ENCODE measurements at places on chromosomes 1 and 21. TPM values are rescaled to one million over a fixed set of nuclear protein-coding genes. Genes with fewer than 3 reads are reported as not detected.
A peak's percentile ranks its signal among the peaks of the same experiment; 100 is the strongest.

GRCh38 chr1:21365036-21365435, 74.8 kb upstream of the ECE1 start:
- DNase-seq: no peak
- no peak overlapping the region for H3K27ac ChIP-seq
- no peaks in the 10 kb centered on the region for H3K36me3 ChIP-seq
- H3K4me3 ChIP-seq: no peak overlapping the region

- H3K36me3 ChIP-seq: no peaks in the 10 kb centered on the region
- no peak overlapping the region for H3K4me3 ChIP-seq
- DNase-seq: no peak
- no peak overlapping the region for H3K27ac ChIP-seq
- no peaks in the 10 kb centered on the region for H3K4me1 ChIP-seq
- H3K27me3 ChIP-seq: no peaks in the 10 kb centered on the region
Measured at GRCh38 chr21:41659791-41660560, 106.9 kb downstream of the RIPK4 start.

DNA sequence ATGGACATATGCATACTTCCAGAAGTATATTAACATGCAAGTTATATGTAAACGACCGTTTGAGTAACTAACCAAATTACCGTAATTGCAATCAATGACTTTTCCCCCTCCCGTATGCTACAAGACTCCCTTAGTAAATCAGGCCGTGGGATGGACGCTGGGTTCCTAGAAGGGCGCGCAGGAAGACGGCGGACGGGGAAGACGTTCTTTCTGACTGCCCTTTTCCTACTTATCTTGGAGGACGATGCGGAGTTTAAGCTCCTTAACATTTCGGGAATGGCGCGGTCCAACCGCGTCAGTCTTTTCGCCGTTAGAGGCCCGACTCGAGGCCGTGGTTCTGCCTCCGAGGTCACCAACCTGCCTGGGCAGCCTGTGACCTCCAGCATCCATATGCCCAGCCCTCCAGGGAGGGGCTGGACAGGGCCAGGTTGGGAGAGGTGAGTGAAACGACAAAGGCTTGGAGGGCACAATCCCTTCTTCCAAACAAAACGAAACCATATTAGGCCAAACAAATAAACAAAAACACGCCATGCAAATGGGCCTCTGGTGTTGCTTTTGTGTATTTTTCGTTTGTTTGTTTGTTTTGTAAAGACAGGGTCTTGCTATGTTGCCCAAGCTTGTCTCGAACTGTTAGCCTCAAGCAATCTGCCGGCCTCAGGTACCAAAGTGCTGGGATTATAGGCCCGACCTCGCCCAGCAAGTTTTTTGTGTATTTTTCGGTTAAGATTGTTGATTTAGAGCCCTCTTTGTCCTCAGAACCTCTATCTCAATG, 873 bp upstream of the PI4KB start:
- peaks cover 15% of the 10 kb centered on the region for H3K36me3 ChIP-seq
- no peaks in the 10 kb centered on the region for H3K27me3 ChIP-seq
- H3K4me3 ChIP-seq: peak overlapping the region; percentile 94
- DNase-seq: no peak

TIE1 gene
- 1.3 TPM for total RNA-seq

B3GALT2 gene
- total RNA-seq: 0.30 TPM

FAM89A gene
- total RNA-seq: 1.1 TPM
